Activated CD8-positive, alpha-beta memory T cell treated with anti-CD3 and anti-CD28 coated beads for 4 hours (primary cell): ENCODE measurements at places on chromosomes 7 and 10.

DNA sequence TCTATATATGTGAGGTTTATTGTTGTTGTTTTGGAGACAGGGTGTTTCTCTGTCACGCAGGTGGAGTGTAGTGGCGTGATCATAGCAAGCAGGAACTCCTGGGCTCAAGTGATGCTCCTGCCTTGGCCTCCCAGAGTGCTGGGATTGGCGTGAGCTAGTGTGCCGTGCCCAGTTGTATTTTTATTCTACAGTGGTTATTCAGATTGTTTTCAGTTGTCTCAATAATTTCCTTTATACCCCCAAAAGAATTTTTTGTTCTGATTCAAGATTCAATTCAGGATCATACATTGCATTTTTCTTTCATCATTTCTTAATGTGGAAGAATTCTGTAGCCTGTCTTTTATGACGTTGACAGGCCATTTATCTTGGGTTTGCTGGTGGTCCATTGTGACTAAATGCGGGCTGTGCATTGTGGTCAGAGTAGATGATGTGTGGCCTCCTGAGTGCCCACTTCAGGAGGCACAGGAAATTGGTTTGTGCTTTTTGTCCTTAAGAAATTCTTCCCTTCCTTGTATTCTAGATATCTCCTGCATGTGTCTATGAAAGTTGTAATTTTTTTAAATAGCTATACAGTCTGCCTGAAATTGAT, 22.9 kb downstream of the RBM33 start:
- DNase-seq = no peak

GRCh38 chr10:24465891-24466818, 257.2 kb downstream of the KIAA1217 start:
- DNase-seq = no peak

DNA sequence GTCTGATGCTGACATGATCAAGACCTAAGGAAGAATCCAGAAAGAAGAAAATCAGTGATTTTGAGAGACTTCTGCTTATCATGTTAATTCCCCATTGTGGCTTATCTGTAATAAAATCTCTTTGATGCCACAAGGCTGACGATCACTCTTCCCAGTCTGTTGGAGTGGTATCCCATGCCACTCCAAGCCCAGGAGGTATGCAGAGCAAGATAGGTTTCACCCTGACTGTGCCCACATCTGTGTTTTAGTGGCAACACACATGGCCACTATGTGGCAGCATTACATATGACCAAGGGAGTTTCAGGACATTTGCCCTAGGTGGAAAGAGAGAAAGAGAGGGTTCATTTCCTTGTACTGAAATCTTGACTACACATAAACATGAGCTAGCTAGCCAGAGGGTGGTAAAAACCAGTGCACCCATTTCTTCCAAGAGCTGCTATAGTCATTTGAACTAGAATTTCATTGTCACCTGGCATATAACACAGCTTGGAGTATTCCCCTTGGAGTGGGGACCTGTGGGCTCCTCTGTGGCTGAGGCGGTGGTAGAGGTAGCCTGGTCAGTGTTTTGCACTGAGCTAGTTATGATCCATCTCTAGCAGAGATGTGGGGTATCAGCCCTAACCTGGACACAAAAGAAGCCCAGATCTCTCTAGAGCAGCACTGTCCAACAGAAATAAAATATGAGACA, 20.8 kb downstream of the LAMB4 start:
- DNase-seq = no peak

- DNase-seq = no peak
Observed at GRCh38 chr10:72736176-72736827, 44.4 kb downstream of the MCU start.

DNA sequence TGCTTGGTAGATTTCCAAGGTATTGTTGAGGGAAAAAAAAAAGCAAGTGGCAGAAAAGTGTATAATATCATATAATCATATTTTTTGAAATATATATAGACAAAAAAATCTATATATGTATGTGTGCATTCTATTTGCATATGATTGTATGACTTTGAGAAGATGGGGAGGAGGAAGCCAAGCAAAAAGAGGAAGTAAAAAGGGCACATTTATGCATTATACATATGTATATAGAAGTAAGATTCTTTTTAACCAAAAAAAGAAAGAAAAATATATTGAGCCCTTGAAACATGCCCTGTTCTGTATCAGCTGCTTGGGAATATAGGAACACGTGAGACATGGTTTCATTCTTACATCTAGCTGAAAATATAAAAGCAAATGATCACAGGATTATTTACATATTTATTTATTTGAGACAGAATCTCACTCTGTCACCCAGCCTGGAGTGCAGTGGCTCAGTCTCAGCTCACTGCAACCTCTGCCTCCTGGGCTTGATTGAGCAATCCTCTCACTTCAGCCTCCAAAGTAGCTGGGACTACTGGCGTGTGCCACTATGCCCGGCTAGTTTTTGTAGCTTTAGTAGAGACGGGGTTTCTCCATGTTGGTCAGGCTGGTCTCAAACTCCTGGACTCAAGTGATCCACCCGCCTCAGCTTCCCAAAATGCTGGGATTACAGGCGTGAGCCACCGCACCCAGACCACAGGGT, 18.0 kb upstream of the SLF2 start:
- DNase-seq = no peak

DNA sequence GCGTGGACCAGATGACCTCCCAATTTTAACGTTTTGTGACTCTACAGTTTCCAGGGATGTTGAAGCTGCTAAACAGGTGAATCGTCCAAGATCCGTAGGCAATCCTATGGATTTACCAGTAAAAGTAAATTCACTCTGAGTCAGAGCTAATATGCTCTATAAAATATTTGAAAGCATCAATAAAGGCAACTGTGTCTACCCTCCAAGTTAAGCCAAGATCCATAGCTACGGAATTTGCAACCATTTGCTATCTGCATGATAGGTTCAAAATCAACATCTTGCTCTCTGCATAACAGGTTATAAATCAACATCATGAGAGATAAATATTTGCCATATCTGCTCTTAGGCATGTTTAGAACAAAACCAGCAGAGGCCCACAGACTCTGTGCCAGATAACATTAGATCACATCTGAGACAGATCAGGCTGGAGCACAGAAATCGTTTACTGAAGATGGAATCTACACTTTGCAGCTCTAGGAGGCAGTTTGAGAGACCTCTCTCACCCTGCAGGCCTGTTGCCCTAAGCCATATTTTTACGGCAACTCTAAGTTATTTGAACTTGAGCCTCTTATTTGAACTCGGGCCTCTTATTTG, 80.7 kb upstream of the PDCD4 start:
- no peak for DNase-seq

DNA sequence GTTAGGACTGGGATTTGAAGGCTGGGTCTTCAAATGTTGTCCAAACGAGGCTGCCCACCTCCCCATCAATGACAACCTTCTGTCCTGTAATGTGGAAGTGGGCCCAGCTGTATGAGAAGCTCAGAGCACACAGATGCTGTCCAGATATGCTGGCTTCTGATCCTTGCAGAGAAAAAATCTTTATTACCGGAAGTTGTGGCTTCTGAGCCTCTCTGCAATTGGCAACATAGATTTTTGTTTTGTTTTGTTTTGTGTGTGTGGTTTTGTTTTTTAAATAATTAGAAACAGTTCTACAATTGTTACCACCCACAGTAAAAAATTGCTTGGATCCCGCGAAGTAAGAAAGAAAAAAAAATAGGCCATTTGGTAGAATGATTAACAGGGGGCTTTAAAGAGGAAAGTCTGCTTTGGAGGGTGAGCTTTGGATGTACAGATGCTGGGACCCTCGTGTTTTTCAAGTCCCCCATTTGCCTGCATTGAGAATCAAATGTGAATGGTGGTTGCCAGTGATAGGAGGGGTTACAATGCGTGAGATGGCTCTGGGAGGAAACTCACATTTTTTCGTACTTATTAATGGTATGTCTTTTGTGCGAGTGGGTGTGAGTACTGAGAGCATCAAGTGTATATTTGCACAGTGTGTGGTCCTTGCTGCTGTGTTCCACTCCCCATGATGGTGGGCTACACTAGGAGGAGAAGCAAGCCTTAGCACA, 153.2 kb downstream of the TCF7L2 start:
- DNase-seq = no peak

- DNase-seq = no peak
Observed at GRCh38 chr7:148906707-148907498, 22.8 kb upstream of the EZH2 start.

- no peak for DNase-seq
Observed at GRCh38 chr7:150621376-150621775, 10.8 kb downstream of the GIMAP6 start.

DNA sequence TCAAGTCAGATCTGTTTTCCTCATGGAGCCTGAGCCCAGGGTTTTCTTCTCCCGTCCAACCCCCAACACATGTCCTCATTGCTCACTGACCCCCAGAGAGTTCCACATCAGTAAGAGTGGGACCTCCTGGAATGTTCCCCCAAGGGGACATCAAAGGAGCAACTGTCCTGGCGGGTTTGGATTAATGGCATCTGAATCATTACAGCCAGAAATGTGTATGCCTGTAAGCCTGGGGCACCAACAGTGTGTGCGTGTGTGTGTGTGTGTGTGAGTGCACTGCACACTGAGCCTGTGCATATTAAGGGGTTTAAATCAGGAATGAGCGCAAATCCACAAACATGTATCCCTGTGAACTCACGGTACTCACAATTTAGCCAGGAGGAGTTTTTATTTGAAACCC, 222.3 kb downstream of the PLXNA4 start:
- DNase-seq = no peak

- DNase-seq = no peak
Observed at GRCh38 chr7:767580-767940, 40.5 kb upstream of the PRKAR1B start.

GRCh38 chr7:157910446-157910845, 573.6 kb downstream of the DNAJB6 start:
- no peak for DNase-seq

- DNase-seq = no peak
Observed at GRCh38 chr10:16521311-16522016, at the start of gene C1QL3. TSS of gene C1QL3 (minus strand) at chr10:16521879. CDS start at chr10:16521065, 814 bp downstream.
